ENCODE measurements at places on chromosomes 13 and 19.

DNA sequence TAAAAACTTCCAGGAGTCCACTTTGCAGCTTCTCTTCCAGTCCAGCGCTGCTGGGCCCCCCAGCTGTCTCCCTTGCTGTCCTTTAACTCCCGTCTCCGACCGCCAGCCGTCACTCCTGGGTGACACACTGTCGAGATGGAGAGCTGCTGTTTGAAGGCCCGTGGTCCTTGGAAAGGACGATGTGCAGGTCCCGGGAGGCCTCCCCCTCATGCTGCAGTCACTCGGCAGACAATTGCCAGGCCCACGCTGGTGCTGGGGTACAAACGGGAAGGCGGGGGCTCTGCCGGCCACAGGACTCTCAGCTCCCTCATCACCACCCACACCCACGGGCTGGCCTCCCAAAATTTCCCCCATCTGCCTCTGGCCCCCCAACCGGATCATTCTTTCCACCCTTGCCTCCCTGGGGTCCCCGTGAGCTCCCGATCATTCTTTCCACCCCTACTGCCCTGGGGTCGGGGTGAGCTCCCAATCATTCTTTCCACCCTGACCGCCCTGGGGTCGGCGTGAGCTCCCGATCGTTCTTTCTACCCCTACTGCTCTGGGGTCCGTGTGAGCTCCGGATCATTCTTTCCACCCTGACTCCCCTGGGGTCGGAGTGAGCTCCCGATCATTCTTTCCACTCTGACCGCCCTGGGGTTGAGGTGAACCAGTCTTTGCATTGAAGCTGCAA lies 16.0 kb upstream of the ZNF554 start:
- DNase-seq: no peak
- peaks cover 2% of the 10 kb centered on the region for H3K4me1 ChIP-seq
- H3K4me3 ChIP-seq: no peak overlapping the region
- peaks cover 10% of the 10 kb centered on the region for H3K36me3 ChIP-seq
- H3K27me3 ChIP-seq: no peaks in the 10 kb centered on the region

- no peak overlapping the region for H3K4me3 ChIP-seq
- peaks cover 3% of the 10 kb centered on the region for H3K4me1 ChIP-seq
Measured at GRCh38 chr13:66224663-66225062, 1005.5 kb downstream of the PCDH9 start.

DNA sequence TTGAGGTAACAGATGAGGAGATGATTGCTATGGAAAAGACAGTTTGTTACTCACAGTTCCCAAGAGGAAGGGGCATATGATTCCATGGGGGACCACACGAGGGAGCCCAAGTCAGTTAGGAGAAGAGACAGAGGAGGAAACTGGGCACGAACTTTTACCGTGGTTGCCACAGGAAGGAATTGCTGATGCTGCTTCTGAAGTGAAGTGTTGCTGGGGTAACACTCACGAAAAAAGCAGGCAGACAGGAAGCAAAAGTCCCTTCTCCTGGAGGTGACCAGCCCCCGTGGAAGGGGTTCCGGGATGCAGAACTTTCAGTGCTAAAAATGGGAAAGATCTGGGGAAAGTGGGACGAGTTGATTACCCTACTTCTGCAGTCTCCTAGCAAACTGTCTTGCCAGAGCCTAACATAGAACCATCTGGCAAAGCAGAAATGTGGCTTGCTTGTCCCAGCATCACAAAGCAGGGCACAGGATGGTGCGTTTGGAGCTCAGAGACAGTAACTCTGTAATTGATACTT lies 35.4 kb upstream of the MAP3K10 start:
- peak overlapping the region; percentile 6 for H3K4me3 ChIP-seq
- no peaks in the 10 kb centered on the region for H3K27me3 ChIP-seq
- H3K27ac ChIP-seq: peak overlapping the region; percentile 42
- H3K4me1 ChIP-seq: peaks cover 5% of the 10 kb centered on the region

DNA sequence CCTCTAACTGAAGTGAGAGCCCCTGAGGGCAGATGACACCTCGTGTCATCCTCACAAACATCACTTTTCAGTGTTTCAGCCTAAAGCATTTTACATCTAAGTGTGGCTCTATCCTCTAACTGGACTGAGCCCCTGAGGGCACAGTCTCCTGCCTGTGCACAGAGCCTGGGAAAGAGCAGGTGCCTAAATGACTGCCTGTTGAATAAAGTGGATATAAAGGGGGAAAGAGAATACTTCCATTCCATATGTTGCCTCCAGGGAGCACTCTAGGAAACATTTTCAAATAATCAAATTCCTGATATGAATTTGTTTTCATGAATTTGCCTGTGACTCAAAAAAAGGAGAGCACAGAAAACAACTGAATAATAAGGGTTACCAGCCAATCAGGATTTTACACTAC lies 32.2 kb downstream of the CNMD start:
- H3K36me3 ChIP-seq: no peaks in the 10 kb centered on the region
- no peak for DNase-seq
- no peak overlapping the region for H3K4me3 ChIP-seq

DNA sequence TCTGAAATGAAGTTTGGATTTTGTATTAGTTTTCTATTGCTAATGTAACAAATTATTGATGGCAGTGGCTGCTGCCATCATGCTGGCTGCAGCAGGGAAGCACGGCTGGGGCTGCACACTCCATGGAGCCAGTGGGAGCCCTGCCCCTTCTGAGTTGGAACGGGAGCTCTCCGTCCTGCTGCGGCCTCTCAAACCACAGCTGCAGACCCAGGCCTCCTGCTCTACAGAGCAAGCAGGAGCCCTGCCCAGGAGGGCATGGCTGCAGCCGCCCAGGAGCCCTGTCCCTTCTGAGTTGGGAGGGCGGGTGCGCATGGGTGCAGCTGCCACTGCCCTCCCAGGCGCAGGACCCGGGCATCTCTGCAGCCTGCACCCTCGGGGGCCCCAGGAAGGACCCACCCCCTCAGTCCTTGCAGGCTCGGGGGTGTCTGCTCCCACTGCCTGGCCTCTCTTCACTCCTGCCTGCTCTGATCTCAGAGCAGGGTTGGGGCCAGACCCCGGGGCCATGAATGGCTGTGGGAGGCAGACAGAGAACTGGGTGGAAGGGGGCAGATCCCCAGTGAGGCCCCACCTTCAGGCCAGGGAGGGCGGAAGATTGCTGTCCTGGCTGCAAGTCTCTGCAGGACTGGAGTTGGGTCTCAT lies 21.0 kb upstream of the ESD start:
- H3K4me3 ChIP-seq: no peak overlapping the region
- peaks cover 22% of the 10 kb centered on the region for H3K27me3 ChIP-seq
- H3K27ac ChIP-seq: no peak overlapping the region
- peaks cover 1% of the 10 kb centered on the region for H3K36me3 ChIP-seq

GRCh38 chr13:87089391-87089790 lies 581.8 kb upstream of the SLITRK5 start:
- no peak for DNase-seq
- H3K4me3 ChIP-seq: no peak overlapping the region
- no peak overlapping the region for H3K27ac ChIP-seq
- no peaks in the 10 kb centered on the region for H3K4me1 ChIP-seq

- no peaks in the 10 kb centered on the region for H3K4me1 ChIP-seq
- H3K4me3 ChIP-seq: no peak overlapping the region
- no peak for DNase-seq
- H3K27me3 ChIP-seq: peaks cover 15% of the 10 kb centered on the region
Measured at GRCh38 chr19:51047031-51047335, 12.2 kb upstream of the KLK12 start.

DNA sequence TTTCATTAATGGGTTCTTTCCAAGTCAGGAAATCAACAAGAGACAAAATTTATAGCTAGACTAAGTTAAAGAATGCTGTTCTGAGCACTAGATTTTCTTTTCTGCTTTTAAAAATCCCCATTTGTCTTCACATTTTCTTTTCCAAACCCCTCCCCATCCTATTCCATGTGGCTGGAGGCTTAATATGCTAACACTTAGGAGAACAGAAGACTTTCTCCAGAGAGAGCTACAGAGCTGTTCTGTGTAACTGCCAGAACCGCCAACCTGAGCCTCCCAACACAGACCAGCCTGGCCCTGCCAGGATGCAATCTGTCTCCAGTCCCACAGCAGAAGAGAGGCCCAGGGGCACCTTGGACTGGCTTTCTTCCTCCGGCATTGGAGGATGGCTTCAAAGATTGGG lies 264.1 kb downstream of the NDFIP2 start:
- no peaks in the 10 kb centered on the region for H3K27me3 ChIP-seq
- H3K4me3 ChIP-seq: no peak overlapping the region
- no peaks in the 10 kb centered on the region for H3K36me3 ChIP-seq
- H3K27ac ChIP-seq: no peak overlapping the region
- DNase-seq: no peak

GRCh38 chr19:48506138-48506733 lies 5.4 kb downstream of the LMTK3 start:
- H3K27me3 ChIP-seq: no peaks in the 10 kb centered on the region
- no peak overlapping the region for H3K4me3 ChIP-seq
- no peak overlapping the region for H3K27ac ChIP-seq
- peaks cover 19% of the 10 kb centered on the region for H3K4me1 ChIP-seq
- no peaks in the 10 kb centered on the region for H3K36me3 ChIP-seq
- DNase-seq: no peak

DNA sequence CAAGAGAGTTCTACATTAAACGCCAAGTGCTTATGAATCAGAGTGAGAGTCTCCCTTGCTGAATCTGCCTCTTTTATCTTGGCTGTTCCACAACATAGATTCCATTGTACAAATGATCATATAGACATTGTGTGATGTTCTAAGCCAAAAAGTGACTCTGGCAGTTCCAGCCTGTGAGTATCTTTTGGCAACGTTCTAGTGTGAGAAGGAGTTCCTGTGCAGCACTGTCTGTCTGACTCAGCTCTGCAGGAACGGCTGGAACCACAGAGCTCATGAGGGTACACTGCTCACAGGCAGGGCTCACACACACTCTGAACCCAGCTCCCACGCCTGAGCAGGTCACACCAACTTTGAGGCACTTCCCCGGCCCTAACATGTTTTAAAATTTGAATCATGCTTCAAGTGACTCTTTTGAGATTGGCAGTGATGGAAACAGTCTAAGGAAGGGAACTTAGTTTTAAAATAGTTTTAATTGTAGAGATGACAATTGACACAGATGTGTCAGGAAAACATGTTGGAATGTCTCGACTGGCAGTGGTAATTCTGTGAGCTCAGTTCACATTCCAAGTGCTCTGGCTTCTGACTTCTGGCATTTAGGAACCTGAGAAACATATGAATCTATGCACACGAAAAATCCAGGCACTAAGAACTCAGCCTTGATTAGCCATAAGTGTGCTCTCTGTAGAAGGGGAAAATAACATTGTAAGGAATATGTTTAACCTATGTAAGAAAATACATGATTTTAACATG lies 272.0 kb downstream of the UQCRFS1 start:
- no peak overlapping the region for H3K27ac ChIP-seq
- H3K4me1 ChIP-seq: no peaks in the 10 kb centered on the region
- H3K27me3 ChIP-seq: no peaks in the 10 kb centered on the region

DNA sequence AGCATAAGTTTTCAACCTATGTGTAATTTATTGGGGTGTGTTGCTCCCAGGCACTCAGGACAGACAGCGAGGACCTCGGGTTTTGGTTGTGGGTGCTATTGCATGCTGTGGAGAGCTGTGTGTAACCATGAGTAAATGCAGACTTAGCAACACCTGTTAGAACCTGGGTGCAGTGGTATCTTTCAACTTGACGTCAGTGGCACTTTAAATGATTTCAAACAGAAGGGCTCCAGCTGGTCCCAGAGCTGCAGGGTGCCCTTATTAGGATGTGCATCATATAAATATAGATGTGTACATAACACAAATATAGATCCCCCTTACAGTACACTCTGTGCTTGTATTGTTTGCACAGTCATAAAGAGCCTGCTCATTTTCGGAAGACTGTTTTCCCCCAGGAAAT lies 228.3 kb upstream of the IRS2 start:
- DNase-seq: no peak
- H3K27me3 ChIP-seq: peaks cover 4% of the 10 kb centered on the region
- H3K4me1 ChIP-seq: no peaks in the 10 kb centered on the region
- H3K4me3 ChIP-seq: no peak overlapping the region
- H3K36me3 ChIP-seq: no peaks in the 10 kb centered on the region
- no peak overlapping the region for H3K27ac ChIP-seq

DNA sequence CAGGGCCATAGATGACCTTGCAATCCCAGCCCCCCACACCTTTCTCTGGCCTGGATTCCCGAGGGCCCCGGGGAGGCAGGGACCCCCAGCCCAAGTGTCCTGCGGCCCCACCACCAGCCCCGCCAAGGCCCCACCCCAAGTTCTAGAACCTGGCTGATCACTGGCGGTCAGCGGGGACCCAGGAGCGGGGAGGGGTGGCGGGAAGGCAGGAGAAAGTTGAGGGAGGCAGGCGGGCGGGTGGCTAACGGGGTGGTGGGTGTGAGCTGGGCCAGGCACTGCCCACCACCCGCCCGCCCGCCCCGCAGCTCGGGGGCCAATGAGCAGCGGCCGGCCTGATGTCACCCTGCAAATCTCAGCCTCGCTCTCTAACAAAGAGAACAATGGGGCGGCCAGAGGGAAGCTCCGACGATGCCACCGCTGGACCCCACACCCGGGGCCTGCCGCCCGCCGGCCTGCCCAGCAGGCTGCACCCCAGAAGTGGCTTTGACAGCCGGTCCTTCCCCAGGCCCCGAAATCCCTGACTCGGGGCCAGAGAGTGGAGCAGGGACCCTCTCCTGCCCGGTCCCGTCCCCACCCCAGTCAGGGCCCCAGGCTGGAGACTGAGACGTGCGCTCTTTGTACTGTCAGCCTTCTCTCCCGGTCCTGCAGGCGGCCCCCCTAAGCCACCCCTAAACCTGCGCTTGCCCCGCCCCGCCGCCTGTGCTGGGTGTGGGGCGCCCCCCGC lies 1.6 kb downstream of the MEX3D start:
- no peaks in the 10 kb centered on the region for H3K36me3 ChIP-seq
- H3K27me3 ChIP-seq: peaks cover 15% of the 10 kb centered on the region
- H3K27ac ChIP-seq: no peak overlapping the region
- DNase-seq: no peak

DNA sequence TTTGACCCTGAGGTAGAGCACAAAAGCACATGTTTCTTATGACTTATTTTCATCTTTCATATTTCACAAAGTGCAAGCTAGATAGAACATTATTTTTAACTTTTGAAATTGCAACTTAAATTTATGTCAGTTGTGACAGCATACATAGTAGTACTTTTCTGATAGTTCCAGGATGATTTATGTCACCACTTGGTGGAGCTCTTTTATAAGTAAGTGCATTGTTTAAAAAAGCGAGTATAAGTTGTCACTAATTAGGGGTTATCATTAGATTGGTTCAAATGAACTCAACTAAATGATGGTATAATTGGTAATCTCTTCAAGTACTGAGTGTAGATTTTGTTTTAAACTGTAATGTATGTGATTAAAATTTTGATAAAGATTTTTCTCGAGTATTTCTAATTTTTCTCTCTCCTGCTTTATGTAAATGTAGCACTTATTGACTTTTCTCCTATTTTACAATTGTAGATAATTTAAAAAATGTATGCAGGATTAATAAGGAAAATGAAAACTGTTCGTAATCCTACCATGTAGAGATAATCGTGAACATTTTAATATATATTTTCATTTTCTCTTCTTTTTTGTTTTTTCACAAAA lies 31.1 kb downstream of the RB1 start:
- peaks cover 24% of the 10 kb centered on the region for H3K4me1 ChIP-seq
- peaks cover 48% of the 10 kb centered on the region for H3K36me3 ChIP-seq
- H3K4me3 ChIP-seq: no peak overlapping the region
- no peaks in the 10 kb centered on the region for H3K27me3 ChIP-seq
- H3K27ac ChIP-seq: no peak overlapping the region

- no peaks in the 10 kb centered on the region for H3K4me1 ChIP-seq
- no peak overlapping the region for H3K4me3 ChIP-seq
- H3K27me3 ChIP-seq: no peaks in the 10 kb centered on the region
- no peak for DNase-seq
- H3K27ac ChIP-seq: no peak overlapping the region
- no peaks in the 10 kb centered on the region for H3K36me3 ChIP-seq
Measured at GRCh38 chr13:71787414-71787813, 79.6 kb downstream of the DACH1 start.

All from activated naive CD8-positive, alpha-beta T cell treated with anti-CD3 and anti-CD28 coated beads, Interleukin-2, amount 10 ng/mL, durations not matched to agents 7 days and 5 days (primary cell).